ENCODE measurements at places on chromosomes 3 and 15.
A peak's percentile ranks its signal among the peaks of the same experiment; 100 is the strongest.

- DNase-seq, result peak; percentile 56
Measured at GRCh38 chr3:59866076-59866475, 816.3 kb upstream of the CFAP20DC start.

DNA sequence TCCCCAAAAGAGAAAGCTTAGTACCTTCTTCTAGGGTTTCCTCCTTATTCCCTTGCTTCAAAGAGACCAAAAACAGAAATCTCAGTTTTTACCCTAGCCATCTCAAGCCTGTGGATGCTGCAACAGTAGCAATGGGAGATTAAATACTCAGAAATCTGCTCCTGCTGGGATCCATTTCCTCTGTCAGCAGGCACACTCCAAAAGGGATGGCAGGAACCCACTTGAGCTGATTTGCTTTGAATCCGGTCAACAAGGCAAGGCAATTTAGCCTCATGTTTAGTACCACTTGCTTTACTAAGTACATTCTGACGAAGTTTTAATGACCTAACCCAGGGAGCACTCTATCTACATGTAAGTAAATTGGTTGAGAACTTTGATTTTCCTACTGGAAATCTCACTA, 590.0 kb upstream of the ADAMTS9 start:
- no peak for DNase-seq

- no peak for DNase-seq
Measured at GRCh38 chr3:96331341-96331740, 483.1 kb upstream of the EPHA6 start.

DNA sequence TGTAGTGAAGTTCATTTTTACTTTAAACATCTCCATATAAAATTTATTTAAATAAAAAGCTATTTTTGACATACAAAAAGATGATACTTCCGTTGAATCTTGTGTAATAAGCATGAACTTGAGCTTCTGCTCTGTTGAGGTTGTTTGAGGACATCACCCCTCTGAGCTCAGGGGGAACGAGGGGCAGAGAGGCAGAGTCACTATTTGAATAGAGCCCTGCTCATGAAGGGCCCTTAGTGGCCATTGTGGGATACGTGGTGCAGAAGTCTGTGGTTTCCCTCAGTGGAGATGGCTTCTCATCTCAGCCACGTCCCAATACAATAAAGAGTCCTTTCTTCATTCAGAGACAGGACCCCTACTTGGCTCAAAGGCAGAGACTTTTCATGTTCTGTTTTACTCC, 10.6 kb downstream of the CEMIP start:
- DNase-seq, result no peak

Measured in globus pallidus (tissue), 1 donor.